ENCODE measurements at places on chromosomes 7 and 10.

GRCh38 chr10:21497177-21497807 lies 28.2 kb downstream of the SKIDA1 start:
- peak; percentile 15 for DNase-seq

DNA sequence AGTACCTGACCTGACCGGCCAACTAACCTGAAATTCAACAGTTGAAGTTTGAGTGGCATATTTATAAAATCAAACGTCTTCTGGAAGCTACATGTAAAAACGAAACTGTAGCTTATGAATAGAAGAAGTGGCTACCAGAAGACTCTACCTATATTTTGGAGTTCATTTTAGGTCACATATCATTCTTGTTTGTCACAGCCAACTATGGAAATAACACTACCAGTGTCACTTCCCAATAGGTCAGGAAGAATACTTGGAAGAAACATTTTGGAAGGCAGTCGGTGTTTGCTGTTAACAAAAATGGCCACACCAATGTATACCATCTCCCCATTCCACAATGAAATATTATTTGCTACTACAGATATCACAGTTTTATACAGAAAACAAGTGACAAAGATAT lies 12.6 kb downstream of the TWIST1 start:
- no peak for DNase-seq

DNA sequence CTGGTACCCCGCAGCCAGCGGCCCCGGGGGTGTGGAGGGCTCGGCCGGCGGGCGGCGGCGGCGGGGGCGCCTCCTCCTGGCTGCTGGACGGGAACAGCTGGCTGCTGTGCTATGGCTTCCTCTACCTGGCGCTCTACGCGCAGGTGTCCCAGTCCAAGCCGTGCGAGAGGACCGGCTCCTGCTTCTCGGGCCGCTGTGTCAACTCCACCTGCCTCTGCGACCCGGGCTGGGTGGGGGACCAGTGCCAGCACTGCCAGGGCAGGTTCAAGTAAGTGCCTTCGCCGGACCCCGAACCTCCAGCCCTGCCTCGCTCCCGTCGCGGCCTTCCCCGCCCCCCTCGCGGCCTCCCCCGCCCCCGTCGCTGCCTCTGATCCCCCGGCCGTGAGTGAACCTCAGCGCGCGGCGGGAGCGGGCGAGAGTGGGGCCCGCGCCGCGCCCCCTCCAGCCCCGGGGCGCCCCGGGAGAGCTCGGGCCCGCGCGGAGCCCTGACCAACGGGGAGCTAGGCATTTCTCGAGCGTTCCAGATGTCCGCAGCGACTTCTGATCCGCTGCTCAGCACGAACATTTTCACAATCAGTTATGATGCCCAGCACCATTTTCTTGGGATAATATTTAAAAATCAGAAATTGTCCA lies 727 bp downstream of the ATRNL1 start:
- DNase-seq, result no peak

- no peak for DNase-seq
Measured at GRCh38 chr10:60569681-60570080, 180.0 kb upstream of the ANK3 start.

- DNase-seq, result no peak
Measured at GRCh38 chr7:98917331-98917730, 39.0 kb downstream of the TRRAP start.

DNA sequence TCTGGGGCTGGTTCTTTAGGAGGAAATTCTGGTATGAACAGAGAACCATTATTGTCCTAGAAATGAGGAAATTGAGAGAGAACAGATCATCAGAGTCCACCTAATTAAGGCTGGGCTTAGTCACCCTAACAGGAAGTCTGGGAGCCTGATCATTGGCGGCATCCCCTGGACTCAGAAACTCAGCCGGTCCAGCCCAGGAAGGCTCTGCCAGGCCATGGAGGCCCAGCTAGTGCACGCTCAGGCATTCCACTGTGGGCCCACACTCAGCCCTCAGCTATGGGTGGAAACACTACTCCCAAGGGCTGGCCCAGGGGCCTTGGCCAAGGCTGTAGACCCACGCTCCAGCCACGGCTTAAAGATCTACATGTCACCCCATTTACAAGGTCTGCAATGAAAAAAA lies 109.2 kb downstream of the PTPN20 start:
- DNase-seq, result no peak

- DNase-seq, result no peak
Measured at GRCh38 chr7:38660427-38661099, 29.4 kb upstream of the AMPH start.

DNA sequence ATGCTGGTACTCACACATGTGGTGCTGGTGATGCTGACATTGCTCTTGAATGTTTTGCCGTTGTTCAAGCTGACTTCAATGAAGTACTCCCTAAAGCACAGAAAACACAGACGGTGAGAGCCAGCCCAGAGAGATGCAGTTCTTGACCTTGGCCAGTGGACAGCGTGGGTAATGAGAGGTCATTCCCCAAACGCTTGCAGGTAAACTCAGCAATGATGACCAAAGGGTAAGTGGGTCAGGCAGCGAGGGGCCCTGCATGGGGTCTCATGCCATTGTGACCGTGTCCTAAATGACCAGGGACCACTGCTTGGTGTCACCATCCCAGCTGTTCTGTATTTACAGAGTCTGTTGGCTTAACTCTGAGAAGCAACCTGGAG lies 32.8 kb upstream of the ANTXRL start:
- DNase-seq, result no peak

GRCh38 chr7:111030336-111030735 lies 60.6 kb upstream of the LRRN3 start:
- DNase-seq, result no peak

GRCh38 chr7:80150611-80151273 lies 16.1 kb downstream of the GNAI1 start:
- no peak for DNase-seq
